ENCODE measurements at places on chromosomes 13 and 19.

DNA sequence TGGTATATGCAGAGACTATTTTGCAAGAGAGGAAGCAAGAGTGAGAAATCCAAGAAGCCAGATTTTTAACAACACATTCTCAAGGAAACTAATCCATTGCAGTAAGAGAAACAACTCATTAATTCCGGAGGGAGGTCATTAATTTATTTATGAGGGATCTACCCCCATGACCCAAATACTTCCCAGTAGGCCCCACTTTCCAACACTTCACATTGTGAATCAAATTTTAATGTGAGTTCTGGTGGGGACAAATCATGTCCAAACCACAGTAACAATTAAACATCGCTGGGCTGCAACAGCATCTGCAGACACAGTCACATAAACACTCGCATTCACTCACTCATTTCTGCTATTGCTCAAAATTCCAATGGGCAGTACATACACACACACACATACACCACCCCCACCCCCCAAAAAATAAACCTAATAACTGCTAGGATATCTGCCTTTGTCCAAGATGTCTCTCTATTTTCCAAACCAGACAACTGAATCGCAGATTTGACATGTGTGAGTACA, 1483.7 kb downstream of the PCDH9 start:
- DNase-seq = no peak

DNA sequence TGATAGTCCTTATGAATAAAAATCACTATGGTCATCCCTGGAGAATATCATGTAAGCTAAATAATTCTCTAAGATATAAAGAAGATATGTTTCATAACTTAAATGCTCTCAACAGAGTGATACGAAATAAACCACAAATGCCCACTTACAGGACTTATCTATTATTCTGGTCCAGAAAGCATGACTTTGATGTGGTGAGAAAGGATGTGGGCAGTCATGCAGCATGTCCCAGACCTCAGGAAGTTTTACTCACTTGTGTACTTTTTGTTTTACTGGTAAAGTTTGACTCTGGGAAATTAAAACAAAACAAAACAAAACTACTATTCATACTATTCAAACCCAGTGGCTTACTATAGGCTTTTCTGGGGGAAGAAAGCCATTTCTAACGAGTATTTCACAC, 483.2 kb upstream of the SLITRK6 start:
- no peak for DNase-seq

DNA sequence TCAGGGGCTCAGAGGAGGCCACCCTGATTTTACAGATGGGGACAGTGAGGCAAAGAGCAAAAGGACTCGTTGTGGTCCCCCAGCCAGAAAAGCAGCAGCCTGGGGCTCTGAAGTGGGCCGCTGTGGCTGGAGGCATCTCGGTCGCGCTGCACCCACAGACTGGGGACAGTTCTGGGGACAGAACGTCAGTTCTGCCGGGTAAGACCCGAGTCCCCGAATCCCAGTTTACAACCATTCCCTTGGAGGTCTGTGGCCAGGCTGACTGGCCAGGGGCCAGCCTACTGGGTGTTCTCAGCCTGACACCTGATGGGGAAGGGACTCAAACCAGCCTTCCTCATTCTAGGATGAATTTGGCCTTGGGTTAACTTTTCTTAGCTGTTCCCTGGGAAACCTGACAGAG, 14.1 kb downstream of the SUGP1 start:
- DNase-seq = no peak

GRCh38 chr13:27921421-27921960, 1.7 kb downstream of the PDX1 start:
- DNase-seq = no peak

- DNase-seq = no peak
These were observed 145.0 kb downstream of the ABCC4 start for GRCh38 chr13:95156208-95156607.

Data from stimulated activated CD4-positive, alpha-beta T cell treated with anti-CD3 and anti-CD28 coated beads, Interleukin-12 subunit alpha, Interleukin-12 subunit beta, amount 100 ng/mL, for 4 hours (primary cell).